Mammary microvascular endothelial cell (primary cell): ENCODE measurements at places on chromosomes 1 and 21. TPM values are rescaled to one million over a fixed set of nuclear protein-coding genes. Genes with fewer than 3 reads are reported as not detected.

CAPN8 gene
- not detected in 2 replicates for total RNA-seq

PGBD5 gene
- total RNA-seq: not detected in 2 replicates

GPR25 gene
- not detected in 2 replicates for total RNA-seq

LRP8 gene
- 22.9 and 25.3 TPM in 2 replicates for total RNA-seq

ATXN7L2 gene
- 0.93 and 3.2 TPM in 2 replicates for total RNA-seq

PGBD2 gene
- 3.1 and 4.4 TPM in 2 replicates for total RNA-seq

LCE2A gene
- not detected in 2 replicates for total RNA-seq

ZNF281 gene
- 19.4 and 20.4 TPM in 2 replicates for total RNA-seq

C21orf58 gene
- 6.1 and 6.6 TPM in 2 replicates for total RNA-seq

ITLN2 gene
- not detected in 2 replicates for total RNA-seq

FCRL4 gene
- not detected in 2 replicates for total RNA-seq

LDLRAD2 gene
- total RNA-seq: not detected in 2 replicates

PRR9 gene
- total RNA-seq: not detected in 2 replicates

MX2 gene
- 16.9 and 22.6 TPM in 2 replicates for total RNA-seq

OR2M3 gene
- total RNA-seq: not detected in 2 replicates

SPRR1B gene
- not detected in 2 replicates for total RNA-seq

GUCA2B gene
- not detected in 2 replicates for total RNA-seq

HES2 gene
- 31.5 and 32.2 TPM in 2 replicates for total RNA-seq

BRINP2 gene
- not detected in 2 replicates for total RNA-seq

RAB25 gene
- not detected in 2 replicates for total RNA-seq

HSPA6 gene
- total RNA-seq: 0.20 TPM in 1 of 2 replicates, not detected in the other

PLA2G2C gene
- not detected in 2 replicates for total RNA-seq

KCNH1 gene
- total RNA-seq: not detected in 2 replicates

FCAMR gene
- not detected in 2 replicates for total RNA-seq

TSPAN1 gene
- 2.0 and 2.5 TPM in 2 replicates for total RNA-seq

L1TD1 gene
- not detected in 2 replicates for total RNA-seq

BRDT gene
- not detected in 2 replicates for total RNA-seq

KRTAP12-2 gene
- not detected in 2 replicates for total RNA-seq

ERG gene
- total RNA-seq: 62.9 and 65.4 TPM in 2 replicates
